ENCODE measurements at places on chromosomes 4 and X.

GRCh38 chr4:74370912-74371311, 6.0 kb downstream of the EREG start:
- no peak for DNase-seq

DNA sequence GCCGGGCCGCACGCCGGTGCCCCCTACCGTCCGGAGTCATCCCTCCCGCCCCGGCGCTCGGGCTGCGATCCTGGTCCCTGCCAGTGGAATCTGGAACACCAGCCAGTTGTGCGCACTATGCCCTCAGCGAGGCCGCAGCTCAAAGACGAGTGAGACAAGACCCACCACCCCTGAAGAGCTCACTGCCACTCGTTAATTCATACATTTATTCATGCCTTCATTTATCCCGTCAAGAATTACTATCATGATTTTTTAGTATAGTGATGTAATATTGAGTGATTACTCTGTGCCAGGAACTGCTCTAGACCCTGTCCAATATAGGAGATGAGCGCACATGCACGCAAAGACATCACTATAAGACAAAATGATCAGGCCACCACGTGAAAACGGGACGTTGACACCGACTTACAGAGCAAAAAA, 247 bp upstream of the PPA2 start:
- peak; percentile 86 for DNase-seq

- DNase-seq = no peak
These were observed 57.4 kb downstream of the NSD2 start for GRCh38 chr4:1928356-1929239.

GRCh38 chr4:150164956-150165629, 86.8 kb downstream of the DCLK2 start:
- DNase-seq = no peak

DNA sequence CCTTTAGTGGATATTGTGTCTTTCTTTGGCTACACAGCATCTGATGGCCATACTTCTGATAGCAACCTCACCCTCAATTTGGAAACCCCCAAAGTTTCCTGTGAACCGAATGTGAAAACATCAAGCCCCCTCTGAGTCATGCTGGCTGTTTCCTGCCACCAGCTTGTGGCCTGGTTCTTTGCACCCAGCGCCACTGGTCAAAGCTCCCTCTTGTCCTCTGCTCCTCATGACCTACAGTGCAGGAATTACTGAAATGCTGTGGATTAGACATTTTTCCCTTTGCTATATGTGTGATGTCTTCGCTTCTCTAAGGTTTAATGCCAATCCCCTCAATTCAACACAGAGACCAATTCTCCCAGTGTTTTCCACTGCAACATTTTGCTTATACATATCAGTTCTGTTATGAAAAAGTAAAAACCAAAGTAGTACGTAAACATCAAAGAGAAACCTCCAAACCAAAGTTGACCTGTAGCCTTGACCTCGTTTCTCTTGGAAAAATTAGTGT, 224.0 kb upstream of the TENM3 start:
- no peak for DNase-seq

- no peak for DNase-seq
These were observed 130.7 kb upstream of the GPRIN3 start for GRCh38 chr4:89438102-89438831.

DNA sequence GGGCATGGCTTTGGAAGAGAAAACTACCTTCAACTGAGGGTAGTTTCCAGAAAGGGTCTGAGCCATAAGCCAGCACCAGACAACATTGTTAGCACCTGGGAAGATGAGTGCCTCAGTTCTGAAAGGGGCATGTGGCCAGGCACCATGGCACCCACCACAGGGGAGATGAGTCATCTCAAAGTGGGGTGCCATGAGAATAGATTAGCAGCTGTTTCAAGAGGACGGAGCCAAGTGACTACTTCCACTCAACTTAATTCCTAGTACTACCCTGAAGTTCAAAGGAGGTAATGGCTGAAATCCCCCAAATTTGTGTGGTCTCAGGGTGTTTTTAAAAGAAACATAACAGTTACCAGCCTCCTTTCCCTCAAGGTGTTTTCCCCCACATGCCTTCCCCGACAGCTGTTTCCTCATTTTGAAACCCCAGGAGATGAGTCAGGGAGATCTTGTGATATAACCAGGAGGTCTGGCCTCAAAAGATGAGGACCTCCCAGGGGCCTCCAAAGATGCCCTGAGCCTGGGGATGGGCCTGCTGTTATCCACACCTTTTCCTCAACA, 27.8 kb upstream of the FTHL17 start:
- no peak for DNase-seq

GRCh38 chrX:73963682-73964081, 340.3 kb upstream of the ZCCHC13 start:
- DNase-seq = no peak

- DNase-seq = no peak
These were observed 1.1 kb upstream of the CCNQ start for GRCh38 chrX:153600032-153600373.

GRCh38 chr4:17468619-17469221, 43.2 kb downstream of the QDPR start:
- DNase-seq = no peak

DNA sequence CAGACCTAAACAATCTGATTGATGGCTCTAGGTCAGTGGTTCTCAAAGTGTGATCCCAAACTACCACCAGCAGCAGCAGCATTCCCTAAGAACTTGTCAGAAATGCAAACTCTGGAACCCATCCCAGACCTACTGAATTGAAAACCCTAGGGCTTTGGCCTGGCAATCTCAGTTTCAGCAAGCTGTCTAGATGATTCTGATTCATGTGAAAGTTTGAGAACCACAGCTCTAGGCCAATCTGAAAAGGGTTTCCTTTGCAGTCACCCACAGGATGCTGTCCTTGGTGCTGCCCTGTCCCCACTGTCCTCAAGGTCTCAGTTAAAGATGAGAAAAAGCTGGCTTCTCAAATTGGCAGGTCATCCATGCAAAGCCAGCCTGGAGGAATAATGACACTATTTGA, 34.8 kb downstream of the SMPX start:
- DNase-seq = no peak

DNA sequence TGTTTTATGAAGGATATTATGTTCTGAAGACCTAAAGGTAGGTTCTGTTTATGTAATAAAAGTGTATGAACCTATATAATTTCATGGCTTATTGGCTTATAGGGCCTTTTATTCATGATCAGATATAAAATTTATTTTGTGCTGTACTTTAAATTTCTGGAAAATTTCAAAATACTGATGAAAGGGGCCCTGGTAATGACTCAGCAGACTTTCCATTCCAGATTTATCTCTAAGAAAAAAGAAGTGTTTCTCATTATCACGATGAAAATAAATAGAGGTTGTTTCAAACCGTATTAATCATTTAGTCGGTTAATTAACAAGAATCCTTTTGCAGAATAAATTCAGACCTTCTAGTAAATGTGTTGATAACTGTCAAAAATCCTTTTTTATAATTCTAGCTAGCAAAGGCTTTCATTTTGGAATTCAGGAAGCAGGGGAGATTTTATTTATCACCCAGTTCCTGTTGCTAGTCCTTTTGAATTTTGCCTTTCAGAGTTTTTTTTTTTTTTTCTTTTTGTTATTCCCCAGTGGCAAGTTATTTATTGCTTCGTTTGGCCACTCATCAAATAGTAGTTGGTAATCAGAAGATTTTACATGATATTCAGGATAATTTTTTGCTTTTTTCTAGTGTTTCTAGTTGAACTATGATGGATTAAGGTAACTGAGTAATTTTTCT, 5.4 kb upstream of the TAPT1 start:
- DNase-seq = no peak

DNA sequence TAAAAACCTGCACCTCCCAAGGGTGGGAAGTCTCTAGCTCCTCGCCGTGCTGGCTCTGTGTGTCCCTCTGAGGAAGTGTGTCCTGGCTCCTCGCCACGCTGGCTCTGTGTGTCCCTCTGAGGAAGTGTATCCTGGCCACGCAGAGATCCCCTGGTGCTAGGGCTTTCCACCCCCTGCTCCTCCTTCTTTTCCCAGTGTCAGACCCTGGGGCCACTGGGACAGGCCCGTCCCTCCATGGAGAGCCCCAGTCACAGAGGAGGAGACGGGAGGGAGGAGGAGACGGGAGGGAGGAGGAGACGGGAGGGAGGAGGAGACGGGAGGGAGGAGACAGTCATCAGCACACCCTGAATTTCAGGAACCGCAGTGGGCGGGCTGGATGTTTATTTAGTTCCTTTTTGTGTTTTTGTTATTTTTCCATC, 53.8 kb upstream of the HGFAC start:
- no peak for DNase-seq

DNA sequence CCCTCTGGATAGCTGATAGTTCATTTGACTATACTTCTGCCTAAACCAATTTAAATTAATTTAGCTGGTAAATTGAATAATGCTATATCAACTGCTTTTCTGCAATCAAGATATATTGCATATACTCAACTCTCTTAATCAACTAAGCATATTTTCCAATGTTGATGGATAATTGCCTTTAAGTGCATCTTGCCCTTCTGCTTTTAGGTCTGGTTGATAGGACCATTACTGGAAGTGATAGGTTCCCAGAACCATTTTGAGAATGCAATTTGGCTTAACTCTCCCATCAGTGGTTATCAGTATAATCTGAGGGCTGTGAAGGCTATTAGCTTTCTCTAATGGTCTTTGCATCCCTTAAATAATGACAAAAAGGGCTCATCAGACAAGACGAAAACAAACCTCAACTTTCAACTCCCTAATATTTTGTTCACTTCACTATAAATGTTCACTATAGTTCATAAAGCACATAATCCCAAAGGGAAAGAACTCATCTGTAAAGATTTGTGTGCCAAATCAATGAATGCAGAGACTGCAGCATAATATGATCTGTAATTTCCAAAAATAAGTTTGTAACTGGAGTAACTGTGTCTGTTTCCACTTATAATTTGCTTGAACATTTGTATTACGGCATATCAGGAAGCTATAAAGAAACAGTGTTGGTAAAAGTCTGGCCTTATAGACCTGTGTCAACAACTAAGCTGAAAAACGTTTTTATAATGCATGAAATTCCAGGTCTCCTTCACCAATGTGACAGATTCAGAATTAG, 273.6 kb downstream of the FBXO8 start:
- DNase-seq = no peak

- no peak for DNase-seq
These were observed 151.2 kb downstream of the DTHD1 start for GRCh38 chr4:36432586-36432985.

DNA sequence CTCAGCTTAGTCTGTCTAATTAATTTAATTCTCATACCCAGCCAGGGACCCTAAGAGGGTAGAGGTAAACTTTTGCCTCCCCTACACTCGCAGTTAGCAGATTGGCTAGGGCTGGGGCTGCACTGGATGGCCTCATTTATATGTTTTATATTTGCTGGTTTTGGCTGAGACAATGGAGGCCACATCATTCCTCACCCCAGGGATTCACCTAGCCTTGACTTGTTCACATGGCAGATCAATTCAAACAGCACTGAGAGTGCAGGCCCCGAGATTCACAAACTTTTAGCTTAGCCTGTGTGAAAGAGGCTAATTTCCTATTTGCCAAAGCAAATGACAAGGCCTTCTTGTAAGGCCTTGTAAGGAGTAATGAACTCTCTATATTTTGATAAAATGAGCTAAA, 844.4 kb downstream of the ARAP2 start:
- no peak for DNase-seq

DNA sequence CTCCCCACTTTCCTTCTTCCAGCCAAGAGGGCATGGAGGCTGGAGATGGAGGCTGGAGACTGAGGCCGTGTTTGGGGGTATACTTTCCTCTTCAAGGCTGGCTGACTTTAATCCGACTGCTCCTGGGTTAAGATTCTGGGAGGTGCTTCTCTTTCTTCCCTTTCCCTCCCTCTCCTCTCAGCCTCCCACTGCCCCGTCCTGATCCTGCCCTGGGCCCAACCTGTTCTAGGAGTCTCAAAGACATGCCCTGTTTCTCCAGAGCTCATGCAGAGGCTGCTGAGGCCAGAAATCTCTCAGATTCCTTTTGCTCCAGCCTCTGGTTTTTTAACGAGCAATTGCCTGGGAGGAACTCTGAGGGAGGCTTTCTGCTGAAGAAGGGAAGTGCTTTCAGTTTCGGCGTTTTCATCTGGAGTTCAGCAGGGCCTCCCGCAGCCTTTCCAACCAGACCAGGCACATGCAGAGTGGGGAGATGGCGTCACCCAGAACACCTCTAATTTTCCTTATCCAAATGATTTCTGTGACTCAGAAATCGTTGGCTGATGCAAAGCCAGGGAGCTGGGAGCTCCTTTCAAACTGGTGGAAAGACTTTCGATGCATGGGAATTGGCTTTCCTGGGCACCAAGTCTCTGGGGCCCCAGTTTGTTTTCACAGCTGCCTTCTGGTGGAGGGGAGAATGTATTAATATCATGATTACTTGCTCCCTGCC, 34.5 kb upstream of the FAM9C start:
- no peak for DNase-seq

DNA sequence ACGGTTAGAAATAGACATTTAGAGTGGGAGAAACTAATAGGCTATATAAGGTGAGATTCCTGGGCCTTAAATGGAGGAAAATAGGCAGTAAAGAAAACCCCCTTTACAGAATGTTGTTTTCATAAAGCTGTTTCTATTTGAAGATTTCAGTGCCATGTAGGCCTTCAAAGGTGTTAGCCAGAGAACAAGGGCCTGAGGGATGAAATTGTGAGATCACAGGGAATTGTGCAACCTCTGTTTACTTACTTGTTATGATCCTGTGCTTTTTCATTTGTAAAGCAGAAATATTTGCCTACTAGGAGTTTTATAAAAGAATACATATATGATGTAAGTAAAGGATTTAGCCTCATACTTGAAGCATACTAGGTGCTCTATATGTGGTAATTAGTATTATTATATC, 272.9 kb upstream of the ARX start:
- no peak for DNase-seq

- DNase-seq = no peak
These were observed 14.4 kb downstream of the AR start for GRCh38 chrX:67558267-67558666.

DNA sequence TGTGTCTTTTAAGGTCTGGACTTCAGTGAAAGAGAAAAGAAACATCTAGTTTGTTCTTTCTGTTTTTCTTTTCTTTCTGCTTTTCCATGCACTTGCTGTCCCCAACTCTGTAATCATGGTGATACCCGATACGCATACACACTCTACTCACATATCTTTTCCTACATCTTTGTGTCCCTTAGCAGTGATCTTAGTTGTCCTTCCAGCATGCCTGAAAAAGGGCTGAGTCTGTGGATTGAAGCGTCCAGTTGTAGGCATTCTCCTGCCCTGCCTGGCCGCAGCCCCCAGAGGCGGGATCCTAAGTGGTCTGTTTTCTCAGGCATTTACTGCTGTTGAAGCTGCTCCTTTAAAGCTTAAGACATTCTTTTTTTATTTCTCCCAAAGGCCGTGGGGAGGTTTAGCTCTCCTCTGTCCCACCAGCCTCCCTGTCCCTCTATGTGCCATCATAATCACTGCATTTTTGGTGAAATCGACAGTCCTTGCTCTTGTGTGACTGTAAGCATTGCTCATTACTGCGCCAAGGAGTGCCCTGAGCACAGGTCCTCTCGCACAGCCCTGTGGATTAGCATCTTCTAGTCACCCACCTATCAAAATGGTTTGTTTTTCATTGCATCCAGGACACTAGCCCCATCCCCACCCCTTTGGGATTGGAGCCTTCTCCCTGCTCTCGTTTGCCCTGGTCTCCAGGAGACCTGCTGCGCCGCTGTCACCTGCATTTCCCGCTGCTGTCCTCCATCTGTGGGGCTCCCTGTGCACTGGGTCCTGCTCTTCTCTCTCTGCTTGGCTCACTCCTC, 4.4 kb downstream of the RGS12 start:
- DNase-seq = no peak
